ENCODE measurements at places on chromosomes 11 and 22.

- DNase-seq: no peak
Observed at GRCh38 chr11:115556984-115557383, 52.8 kb upstream of the CADM1 start.

- no peak for DNase-seq
Observed at GRCh38 chr11:65787649-65788622, 1.1 kb downstream of the OVOL1 start.

GRCh38 chr22:45678961-45679912 is 7.6 kb downstream of the ATXN10 start:
- no peak for DNase-seq

DNA sequence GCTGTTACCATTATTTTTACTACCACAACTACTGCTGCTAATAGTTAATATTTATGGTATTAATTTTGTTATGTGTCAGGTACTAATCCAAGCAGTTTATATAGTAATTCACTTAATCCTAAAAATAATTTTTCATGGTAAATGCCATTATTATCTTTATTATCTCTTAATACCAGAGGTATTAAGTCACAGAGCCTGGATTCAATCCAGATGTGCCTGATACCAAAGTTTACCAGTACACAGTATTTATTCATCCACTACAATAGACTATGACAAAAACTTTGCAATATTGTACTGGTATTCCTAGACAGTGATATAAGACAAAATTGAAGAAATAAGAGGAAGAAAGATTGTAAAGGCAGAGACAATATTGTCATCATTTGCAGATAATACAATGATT is 24.5 kb downstream of the MAP6 start:
- no peak for DNase-seq
